ENCODE measurements at places on chromosomes 2 and 18. TPM values are rescaled to one million over a fixed set of nuclear protein-coding genes. Genes with fewer than 3 reads are reported as not detected.

DNA sequence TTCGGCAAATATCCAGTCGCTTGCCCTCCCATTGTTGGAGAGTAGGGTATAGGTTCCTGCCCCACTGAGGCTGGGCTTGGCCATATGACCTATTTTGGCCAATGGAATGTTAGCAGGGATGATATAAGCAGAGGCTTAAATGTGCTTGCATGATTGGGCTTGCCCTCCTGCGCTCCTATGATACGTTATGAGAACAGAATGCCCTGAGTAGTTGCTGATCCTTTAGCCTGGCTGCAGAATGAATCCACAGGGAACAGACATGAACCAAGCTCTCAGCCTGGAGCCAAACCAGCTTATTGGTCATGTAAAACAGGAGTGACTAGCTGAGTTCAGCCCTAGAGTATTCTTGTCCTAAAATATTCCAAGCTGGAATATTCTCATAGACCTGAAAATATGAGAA lies 34.8 kb upstream of the IMP4 start:
- no peak for DNase-seq

GRCh38 chr2:128346291-128347170 lies 27.9 kb upstream of the HS6ST1 start:
- DNase-seq = no peak

GRCh38 chr2:15919716-15920434 lies 20.5 kb upstream of the MYCN start:
- no peak for DNase-seq

DNA sequence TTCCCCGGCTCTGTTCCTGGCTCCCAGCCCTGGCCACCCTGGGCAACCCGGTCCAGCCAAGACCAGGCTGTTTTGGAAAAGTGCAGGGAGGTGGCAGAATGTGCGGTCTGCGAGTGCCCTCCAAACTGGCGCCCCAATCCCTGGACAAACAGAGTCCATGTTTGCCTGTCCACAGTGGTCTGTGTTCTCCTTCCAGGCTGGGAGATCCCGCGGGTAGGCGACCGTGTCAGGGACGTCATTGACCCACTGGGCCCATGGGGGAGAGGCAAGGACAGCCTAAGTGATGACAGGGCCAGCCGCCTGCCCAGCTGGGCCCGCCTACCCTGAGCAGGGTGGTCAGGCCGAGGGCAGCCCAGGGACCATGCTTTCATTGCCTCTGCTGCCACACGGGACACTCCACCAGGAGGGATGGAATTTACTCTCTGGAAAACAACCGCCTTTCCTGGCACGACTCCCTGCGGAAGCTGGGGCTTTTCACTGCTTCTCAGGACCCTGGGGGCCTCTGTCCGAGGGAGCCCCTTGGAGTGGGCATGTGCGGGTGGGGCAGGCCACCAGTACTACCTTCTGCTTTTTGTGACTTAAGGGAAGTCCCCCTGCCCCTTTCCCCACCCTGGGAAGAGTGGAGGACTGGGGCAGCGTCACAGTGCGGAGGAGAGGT lies 20.1 kb downstream of the CYP26B1 start:
- DNase-seq = no peak

Gene IL36B
- total RNA-seq = 0.20 TPM

Gene NCKAP1
- 123 TPM for total RNA-seq

All from skin of body (tissue), 3 donors.